Stimulated activated CD4-positive, alpha-beta T cell treated with anti-CD3 and anti-CD28 coated beads, Interleukin-4, amount 100 ng/mL, for 24 hours (primary cell): ENCODE measurements at places on chromosomes 7 and 10.

DNA sequence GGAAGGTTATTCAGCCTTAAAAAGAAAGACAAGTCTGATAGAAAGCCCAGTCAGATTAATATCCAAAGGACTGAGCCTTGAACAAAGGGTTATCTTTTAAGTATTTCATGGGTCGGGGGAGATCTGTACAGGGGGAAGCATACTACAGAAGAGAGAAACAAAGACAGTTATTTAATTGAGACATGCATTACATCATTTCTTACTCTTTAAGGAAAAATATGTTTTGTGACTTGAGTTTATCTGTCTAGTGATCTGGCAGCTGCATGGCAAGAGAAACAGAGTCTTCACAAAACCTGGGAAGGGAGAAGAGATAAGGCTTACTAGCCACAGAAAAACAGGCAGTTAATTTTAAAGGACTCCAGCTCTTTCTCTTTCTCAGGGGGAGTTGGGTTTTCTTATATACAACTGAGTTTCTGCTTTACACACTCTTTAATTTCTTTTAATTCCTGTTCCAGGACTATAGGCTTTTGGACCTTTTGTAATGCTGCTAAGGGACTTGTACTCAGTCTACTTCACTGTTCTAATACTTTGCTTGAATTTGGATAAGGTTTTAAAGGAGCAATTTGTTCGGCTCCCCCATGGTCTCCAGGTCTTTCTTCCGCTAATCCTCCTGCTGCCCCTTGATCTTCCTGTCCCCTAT is 20.9 kb upstream of the CYP3A43 start:
- no peak for DNase-seq

DNA sequence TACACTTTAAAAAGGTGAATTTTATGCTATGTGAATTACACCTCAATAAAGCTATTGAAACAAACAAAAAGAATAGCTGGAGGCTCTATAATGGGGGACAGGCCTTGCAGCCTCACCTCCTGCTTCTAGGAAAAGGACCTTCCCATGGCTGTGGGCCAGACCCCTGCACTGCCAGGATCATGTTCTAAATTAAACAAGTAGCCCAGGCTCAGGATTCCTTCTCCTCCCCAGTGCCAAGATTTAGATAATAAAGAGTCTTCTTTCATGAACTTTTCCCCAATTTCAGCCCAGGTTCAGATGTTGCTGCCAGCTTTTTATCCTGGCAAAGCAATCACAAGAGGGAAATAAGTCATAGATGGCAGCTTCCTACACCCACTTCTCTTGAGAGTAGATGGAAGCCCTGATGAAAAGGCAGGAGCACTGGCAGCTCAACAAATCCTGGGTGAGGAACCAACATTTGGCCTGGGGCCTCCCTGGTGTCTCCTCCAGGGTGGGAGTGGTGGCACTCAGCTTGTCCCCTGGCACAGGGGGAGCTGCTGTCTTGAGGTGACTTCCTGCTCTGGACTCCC is 22.2 kb upstream of the CAMK2B start:
- no peak for DNase-seq

DNA sequence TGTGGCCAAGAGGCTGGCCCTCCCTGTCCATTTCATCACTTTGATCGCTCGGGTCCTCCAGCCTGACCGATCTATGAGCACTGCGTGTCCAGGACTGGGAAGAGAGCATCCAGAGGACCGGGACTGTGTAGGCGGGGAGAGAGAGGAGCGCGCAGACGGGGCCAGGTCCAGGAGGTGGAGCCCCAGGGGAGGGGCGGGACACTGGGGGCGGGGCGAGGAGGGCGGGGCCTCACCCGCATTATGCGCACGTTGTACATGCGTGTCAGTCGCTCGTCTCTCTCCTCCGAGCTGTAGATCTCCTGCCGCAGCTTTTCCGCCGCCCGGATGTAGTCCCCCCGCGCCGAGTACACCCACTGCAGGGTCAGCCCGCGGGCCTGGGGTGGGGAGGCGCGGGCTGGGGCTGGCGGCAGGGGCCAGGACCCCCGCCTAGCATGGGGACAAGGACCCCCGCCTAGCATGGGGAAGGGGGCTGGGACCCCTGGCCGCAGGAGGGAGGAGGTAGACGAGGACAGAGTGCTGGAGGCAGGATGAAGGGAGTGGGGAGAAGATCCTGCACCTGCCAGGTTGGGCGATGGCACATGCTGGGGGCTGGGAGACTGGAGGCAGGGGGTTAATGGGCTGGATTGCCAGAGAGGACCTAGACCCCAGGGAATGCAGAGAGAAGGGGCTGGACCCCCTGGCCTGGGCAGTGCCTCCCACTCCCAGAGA is 14.3 kb downstream of the MOSPD3 start:
- DNase-seq, result peak; percentile 82

GRCh38 chr10:110600487-110601101 is 33.1 kb downstream of the SMC3 start:
- peak; percentile 44 for DNase-seq

- no peak for DNase-seq
Observed at GRCh38 chr10:125002423-125003145, 60.7 kb downstream of the ZRANB1 start.
